ENCODE measurements at places on chromosomes 2 and 18.
A peak's percentile ranks its signal among the peaks of the same experiment; 100 is the strongest.

- no peak for ATAC-seq
Observed at GRCh38 chr2:235860111-235860510, 308.1 kb downstream of the GBX2 start.

DNA sequence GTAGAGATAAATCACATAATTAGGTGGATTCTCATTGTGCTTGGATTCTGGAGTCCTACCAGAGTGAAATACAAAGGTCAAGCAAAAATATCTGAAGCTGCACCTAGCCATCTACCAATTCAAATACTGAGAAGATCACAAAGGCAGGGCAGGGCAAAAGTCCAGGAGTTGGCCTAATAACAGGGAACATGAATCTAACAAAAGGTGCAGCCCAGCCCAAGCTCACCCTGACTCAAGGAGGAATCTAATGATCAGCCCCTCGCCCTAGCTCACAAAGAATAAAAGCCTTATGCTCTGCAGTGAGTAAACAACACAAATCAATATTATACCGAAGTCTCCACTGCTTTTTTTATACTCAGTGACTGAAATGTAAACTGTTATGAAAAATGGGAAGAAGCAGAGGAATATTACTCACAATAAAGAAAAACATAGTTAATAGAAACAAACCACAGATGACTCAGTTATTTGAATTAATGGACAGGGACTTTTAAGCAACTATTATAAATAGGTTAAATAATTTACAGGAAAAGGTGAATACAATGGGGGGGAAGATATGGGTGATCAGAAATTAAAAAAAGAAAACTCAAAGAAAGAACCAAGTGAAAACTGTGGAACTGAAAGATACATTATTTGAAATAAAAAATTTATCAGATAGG, 49.5 kb downstream of the ANTXR1 start:
- no peak for ATAC-seq

DNA sequence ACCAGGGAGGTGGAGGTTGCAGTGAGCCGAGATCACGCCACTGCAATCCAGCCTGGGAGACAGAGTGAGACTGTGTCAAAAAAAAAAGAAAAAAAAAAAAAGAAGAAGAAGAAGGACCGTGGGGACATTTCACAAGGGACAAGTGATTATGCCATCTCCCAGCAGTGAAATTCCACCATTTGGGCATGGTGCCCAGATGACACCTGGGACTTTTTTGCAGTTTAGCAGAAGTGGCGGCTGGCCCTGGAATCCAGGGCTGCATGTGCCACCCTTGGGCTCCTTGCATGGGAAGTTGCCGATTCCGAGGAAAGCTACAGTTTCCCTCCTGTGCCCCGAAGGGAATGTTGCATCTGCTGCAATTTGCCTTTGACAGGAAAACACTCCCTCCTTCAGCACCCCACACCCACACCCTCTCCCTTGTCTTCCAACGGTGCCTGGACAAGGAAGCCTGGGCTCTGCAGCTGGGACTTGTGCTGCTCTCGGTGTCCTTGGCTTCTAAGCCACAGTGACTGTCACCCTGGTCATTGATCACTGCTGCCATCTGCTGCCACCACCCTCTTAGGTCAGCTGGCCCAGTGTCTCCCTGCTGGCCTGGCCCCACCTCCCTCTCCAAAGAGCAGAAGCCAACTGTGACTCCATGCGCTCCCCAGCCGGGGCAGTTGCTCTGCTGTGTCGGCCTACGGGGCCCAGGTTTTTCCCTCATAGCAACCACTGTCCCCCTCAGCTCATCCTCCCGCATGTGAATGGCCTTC, 56.4 kb upstream of the LRRC30 start:
- peak; percentile 63 for ATAC-seq

- ATAC-seq = peak; percentile 37
Observed at GRCh38 chr2:40225670-40226210, 226.2 kb downstream of the SLC8A1 start.

- ATAC-seq = no peak
Observed at GRCh38 chr2:35443087-35443486, 912.5 kb upstream of the CRIM1 start.

DNA sequence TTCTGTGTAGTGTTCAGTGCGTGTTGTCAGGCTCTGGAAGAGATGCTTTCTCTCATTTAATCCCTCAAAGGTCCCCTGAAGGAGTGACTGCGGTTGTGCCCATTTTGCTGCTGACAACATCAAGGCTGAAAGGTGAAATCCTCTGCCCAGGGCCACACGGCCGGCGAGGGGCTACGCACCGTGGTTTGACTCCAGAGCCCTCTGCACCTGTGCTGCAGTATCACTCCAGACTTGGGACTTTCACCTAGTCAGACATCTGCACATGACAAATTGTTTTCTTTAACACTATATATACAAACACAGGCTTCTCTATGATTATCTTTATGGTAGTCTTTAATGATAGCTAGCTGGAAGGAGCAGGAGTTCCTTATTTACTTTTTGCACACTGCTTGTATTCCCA, 90.2 kb downstream of the ARMC9 start:
- ATAC-seq = no peak

DNA sequence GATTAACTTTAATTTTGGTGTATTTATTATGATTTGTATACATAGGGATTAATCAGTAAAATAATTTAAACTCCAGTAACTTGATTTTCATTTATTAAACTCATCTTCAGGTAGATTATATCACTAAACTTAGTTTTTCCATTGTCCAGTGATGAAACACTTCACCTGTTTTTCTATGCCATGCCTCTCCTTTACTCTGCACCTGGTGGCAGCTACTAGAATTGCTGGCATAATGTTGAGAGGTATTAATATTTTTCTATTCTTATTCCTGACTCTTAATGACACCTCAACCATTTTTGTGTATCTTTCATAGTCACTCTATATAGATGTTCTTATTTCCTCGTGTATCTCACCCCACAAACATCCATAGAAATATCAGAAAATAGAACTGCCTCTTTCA, 940.3 kb upstream of the CRIM1 start:
- ATAC-seq = no peak

- ATAC-seq = peak; percentile 51
Observed at GRCh38 chr2:155815851-155816250, 516.7 kb downstream of the NR4A2 start.

GRCh38 chr2:40477361-40477760, 25.5 kb upstream of the SLC8A1 start:
- no peak for ATAC-seq

DNA sequence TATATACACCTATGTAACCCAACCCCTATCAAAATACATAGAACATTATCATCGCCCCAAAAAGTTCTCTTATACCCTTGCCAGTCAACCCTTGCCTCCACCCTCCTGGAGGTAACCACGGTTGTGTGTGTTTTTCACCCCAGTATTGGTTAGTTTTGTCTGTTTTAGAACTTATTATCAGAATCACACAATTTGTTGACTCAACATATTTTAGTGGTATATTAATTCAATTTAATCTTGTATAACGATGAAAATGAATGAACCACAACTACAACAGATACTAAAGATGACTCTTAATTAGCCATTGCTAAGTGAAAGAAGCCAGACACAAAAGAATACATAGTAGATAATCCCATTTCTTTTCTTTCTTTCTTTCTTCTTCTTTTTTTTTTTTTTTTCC, 19.3 kb downstream of the ACOXL start:
- no peak for ATAC-seq

DNA sequence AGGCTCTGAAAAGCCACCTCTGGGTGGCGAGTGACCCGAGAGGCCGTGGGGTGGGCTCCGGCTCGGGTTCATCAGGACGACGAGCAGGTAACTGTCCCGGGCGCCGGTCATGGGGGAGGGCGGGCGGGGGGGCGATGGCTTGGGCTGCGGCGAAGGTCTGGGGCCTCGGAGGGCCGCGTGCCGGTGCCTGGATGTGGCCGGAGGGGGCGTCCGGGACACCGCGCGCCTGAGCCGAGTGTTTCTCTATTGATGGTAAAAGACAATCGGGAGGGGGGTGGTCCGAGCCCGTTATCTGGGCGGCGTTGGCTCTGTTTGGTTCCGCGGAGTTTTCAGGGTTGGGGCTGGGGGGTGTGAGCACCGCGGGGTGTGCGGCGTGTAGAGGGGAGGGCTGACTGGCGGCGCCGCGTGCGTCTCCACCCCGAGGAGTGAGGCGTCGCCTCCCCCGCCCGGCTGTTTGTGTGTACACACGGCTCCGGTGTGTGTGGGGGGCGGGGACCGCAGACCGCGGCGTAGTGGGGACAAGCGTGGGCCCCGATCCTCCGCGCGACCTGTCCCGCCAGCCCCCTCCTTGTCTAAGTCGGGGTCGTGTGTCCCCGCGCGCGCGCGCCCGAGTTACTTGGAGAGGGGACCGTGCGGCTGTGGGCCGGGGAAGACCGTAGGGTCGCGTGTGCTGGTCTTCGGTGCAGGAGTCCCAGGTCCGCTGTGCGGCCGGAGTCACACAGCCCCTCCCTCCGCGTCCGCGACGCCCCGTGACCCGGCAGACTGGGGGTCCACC, 1.6 kb downstream of the CTIF start:
- peak; percentile 40 for ATAC-seq

GRCh38 chr2:28392297-28393113, at the start of gene FOSL2:
Gene FOSL2 (plus strand): TSS chr2:28392858. CDS start chr2:28393721, 863 bp downstream.
- peak; percentile 33 for ATAC-seq

DNA sequence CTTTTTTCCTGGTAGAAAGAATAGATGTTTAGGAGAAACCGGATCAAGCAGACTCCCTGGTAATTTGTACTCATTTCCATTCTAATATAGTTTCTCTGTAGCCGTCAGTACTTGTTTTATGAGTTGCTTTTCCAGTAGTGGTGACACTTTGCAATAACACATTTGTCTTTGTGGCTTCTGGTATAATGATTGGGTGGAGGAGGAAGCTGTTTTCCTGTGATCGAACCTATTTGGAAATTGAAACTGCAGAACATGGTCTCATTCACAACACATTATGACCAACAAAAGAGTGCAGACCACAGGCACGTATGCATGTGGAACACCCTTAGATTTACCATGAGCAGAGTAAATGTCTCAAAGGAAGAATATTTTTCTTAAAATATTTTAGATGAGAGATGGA, 7.6 kb upstream of the SERPINB12 start:
- ATAC-seq = peak; percentile 21

All from motor neuron (in vitro differentiated cells).